ENCODE measurements at places on chromosomes 16 and 17.

DNA sequence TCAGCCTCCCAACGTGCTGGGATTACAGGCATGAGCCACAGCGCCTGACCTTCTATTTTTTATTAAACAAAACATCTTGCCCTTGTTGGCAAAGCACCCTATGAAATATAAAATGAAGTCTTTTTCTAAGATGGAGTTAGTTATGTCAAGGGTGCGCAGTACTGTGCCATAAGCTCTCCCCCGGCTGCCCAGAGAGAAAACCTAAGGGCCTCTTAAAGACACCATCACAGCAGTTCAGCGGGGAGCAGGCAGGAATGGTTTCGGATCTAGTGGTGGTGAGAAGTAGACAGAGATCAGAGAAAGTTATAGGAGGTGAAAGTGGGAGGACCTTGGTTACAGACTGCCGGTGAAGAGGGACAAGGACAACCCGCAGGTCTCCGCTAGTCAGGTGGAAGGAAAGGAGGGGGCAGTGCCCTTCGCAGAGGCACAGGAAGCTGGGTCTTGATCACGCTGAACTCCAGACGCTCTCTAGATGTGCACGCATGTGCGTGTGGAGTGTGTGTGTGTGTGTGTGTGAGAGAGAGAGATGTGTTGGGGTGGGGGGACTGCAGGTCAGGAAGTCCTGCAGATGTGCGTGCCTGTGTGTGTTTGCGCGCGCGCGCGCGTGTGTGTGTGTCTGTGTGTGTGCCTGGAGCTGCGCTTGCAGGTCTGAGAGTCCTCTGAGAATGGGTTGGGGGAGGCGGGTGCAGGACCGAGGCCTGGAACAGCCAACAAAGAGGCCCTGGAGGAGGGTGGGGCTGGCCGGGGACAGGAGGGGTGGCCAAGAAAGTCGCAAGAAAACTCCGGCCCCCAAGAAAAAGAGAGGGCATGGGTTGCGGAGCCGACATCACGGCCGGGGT lies 748 bp upstream of the CMTM3 start:
- DNase-seq: peak; percentile 56

DNA sequence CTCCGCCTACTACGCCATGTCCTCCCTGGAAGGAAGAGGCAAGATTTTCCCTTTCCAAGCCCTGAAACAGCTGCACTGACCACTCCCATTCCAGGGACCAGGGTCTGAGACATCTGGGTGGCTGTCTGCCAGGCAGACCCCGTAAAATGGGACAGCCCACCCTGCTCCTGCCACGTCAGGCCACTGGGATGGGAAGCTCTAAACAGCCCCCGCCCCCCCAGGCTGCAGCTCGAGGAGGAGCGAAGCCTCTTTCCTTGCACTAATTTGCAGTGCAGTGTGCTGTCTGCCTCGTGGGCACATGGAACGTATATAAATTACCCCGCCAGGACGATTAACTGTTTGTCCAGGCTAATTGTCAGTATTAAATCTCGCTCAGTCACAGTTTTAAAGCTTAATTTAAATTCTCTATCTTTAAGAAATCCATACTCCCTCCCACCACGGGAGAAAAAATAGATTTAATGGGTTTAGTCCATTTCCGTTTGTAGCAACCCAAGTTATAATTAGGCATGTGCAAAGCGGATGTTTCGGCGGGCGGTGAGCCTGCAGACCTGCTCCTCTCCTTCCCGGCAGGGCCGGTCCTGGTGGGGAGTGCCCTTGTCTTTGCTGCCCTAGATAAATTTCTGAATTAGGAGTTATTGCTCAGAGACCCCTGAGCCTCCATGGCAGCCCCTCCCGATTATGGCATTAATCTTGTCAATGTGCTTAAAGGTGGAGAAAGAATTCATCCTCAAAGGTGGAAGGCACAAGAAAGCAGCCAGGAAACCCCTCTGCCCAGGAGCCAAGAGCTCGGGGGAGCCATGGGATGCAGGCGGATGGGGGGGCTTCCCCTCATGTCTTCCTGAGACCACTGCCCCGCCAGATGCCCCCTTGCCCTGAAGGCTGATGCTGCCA lies 268.0 kb upstream of the TNRC6C start:
- DNase-seq: no peak

GRCh38 chr17:9862220-9862619 lies 36.5 kb downstream of the GLP2R start:
- DNase-seq: no peak

DNA sequence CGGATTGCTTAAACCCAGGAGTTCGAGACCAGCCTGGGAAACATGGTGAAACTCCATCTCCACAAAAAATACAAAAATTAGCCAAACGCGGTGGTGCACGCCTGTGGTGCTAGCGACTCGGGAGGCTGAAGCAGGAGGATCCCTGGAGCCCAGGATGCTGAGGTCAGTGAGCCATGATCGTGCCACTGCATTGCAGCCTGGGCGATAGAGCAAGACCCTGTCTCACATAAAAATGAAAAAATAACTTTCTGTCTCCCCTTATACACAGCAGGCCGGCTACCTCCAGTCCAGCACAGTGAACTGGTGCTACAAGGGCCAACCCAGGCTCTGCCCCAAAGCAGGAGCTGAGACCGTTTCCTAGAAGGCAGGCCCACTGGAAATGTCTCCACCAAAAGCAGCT lies 59.7 kb downstream of the YWHAE start:
- no peak for DNase-seq

DNA sequence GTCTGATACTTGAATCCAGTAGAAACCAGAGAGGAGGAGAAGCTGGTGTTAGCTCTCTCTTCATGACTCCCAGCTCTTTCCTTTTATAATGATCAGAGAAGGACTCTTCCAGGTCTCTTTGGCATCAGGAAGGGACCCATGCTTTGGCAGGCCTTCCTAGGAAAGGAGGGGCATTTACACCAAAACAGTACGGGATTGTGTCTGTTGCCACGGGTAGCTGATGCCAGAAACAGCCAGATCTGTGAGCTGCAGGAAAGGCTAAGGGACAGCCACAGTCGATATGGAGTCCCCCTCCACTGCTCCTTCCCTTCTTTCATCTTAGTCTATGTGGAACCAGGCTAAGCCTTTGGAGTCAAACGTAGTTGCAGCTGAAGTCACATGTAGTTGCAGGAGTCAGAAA lies 9.3 kb downstream of the CEP295NL start:
- DNase-seq: no peak

- no peak for DNase-seq
Observed at GRCh38 chr17:53896047-53896446, 73.3 kb downstream of the KIF2B start.

- DNase-seq: no peak
Observed at GRCh38 chr16:86982912-86983311, 334.3 kb downstream of the C16orf95 start.

DNA sequence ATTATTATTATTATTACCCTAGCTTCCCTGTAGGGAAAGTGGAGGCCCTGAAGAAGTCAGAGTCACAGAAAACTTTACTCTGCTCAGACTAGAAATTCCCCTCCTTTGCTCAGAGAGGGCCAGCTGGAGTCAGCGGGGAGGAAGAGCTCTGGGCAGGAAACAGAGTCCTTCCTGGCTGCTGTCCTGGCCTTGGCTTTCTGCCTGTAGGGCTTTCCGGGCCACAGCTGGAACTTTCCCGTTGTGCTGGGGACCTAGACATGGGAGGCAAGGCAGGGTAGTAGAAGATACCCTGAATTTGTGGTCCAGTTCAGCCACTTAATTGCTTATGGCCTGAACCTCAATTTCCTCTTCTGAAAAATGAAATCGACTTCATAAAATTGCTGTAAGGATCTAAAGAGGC lies 14.0 kb upstream of the CCL2 start:
- DNase-seq: peak; percentile 22

- no peak for DNase-seq
Observed at GRCh38 chr17:72877348-72877747, 215.1 kb downstream of the SLC39A11 start.

DNA sequence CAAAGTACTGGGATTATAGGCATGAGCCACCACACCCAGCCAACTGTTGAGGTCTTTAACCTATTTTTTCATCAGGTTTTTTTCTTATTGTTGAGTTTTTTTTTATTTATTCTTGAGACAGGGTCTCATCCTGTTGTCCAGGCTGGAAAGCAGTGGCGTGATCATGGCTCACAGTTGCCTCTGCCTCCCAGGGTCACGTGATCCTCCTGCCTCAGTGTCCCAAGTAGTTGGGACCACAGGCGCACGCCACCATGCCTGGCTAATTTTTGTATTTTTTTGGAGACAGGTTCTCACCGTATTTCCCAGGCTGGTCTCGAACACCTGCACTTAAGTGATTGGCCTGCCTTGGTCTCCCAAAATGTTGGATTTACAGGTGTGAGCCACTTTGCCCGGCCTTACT lies 95.9 kb downstream of the BCAS3 start:
- DNase-seq: no peak

- DNase-seq: peak; percentile 98
Observed at GRCh38 chr17:63433746-63434591, 12.1 kb downstream of the CYB561 start.

DNA sequence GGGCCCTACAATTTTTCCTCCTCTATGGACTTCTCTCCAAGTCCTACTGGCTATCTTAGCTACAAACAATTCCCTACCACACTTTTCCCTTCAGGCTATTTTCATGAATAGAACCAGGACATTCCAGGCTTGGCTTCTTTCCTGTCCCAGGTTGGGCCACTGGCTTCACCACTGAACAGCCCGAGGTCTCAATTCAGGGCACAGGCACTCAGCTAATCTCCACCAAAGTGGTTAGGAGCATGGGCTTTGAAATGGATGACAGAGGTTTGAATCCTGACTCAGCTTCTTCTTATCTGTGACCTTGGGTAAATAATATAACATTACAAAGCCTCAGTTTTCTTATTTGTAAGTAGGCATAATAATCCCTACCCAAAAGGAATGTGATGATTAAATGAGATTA lies 50.9 kb upstream of the ZNF629 start:
- no peak for DNase-seq

GRCh38 chr17:67559381-67559966 lies 158.3 kb upstream of the NOL11 start:
- DNase-seq: no peak

- peak; percentile 39 for DNase-seq
Observed at GRCh38 chr16:68083861-68084503, 1.2 kb upstream of the NFATC3 start.

- DNase-seq: peak; percentile 38
Observed at GRCh38 chr17:10249271-10250010, 51.0 kb upstream of the GAS7 start.

DNA sequence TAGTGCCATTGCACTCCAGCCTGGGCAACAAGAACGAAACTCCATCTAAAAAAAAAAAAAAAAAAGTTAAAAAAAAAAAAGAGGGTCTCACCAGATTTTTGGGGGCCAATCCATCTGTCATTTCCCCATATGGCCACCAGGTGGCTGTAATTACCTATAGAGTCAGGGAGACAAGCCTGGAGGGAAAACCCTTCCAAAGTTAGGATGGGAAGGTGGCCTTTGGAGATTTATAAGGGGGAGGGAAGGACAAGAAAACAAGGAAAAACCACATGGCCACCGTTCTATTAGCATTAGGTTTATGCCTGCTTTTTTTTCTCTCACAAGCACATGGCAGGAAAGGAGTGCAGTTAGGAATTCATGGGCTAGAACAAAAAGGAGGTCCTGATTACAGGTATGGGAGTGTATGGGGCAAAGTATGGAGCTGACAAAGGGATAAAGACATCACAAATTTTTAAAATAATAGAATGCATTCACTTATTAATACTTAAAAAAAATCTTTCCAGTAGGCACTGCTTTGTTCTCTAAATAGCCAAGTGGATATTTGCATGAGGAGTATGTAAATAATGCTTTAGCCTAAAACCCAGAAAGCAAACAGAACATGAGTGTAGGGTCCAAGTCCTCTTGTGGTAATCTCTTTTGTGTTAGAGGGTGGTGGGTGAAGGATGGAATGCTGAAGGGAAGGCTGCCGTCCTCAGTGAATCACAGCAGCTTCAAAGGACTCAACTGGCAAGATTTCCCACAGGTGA lies 5.1 kb downstream of the CYB5D1 start:
- peak; percentile 73 for DNase-seq

DNA sequence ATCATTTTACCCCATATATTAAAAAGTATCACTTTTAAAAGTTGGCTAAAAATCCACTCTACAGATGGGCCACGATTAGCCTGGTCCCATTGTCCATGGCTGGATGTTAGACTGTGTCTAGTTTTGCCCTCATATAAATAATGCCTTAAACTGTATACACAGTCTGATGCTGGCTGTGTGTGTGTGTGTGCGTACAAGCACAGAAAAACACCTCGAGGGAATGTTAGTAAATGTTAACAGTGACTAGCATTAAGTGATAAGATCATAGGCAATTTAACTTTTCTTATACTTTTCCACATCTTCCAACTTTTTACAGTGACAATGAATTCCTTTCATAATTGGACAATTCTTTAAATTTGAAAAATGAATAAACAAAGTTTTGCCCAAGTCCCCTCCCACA lies 8.2 kb downstream of the NOS2 start:
- no peak for DNase-seq

DNA sequence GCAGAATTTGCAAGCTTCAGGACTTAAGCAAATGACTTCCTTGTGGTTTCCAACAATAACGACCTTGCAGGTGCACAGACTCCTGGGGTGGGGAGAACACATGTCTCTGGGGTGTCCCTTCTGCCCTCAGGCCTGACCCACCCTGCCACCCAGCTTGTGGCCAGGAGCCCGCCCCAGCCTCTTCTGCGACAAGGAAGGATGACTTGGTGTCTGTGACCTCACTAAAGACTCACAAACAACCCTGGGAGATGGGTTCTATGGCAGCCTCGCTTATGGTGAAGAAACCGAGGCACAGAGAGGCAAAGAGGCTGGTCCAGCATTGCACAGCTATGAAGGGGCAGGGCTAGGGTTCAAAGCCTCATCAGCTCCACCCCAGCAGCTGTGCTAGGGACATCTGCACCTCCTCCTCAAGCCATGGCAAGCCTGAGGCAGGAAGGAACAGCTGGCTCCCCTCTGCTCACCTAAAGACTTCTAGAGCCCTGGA lies 2.6 kb downstream of the ATP2A3 start:
- DNase-seq: no peak

- DNase-seq: no peak
Observed at GRCh38 chr17:11081342-11081741, 159.7 kb upstream of the SHISA6 start.

GRCh38 chr17:82859431-82860403 lies 19.9 kb upstream of the ZNF750 start:
- DNase-seq: peak; percentile 57

DNA sequence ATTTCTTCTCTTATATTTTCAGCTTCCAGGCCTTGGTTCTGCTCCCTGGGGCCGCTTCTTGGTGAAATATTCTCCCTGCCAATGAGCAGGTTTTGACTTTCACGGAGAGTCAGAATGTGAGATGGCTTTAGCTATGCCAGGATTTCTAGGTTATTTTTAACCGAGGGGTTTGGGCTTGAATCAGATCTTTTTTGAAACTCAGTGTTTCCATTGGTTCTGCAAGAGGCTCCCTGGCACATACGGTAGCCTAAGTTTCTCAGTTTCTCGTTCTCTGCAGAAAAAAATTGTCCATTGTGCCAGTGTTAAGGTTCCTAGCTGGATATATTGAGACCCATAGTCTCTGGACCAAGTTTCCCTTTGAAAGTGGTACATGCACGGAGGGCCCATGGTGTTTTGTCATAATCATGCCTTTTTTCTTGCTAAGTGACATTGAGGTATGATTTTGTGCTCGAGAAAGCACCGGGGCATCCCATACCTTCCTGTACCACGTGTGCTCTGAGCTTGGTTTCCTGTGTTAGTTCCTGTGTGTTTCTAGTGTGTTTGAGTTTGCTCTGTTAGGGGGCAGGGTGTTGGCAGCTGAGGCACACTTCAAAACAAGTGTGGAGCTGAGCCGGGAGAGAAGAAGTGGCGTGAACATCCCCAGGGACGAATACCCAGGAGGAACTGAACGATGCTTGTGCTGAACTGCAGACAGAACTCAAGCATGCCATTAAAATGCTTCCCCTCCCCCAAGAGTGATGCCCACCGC lies 127.2 kb downstream of the HS3ST3B1 start:
- DNase-seq: no peak

- no peak for DNase-seq
Observed at GRCh38 chr17:11430751-11431150, 167.5 kb upstream of the DNAH9 start.
